ENCODE measurements at places on chromosomes 1 and 21.

DNA sequence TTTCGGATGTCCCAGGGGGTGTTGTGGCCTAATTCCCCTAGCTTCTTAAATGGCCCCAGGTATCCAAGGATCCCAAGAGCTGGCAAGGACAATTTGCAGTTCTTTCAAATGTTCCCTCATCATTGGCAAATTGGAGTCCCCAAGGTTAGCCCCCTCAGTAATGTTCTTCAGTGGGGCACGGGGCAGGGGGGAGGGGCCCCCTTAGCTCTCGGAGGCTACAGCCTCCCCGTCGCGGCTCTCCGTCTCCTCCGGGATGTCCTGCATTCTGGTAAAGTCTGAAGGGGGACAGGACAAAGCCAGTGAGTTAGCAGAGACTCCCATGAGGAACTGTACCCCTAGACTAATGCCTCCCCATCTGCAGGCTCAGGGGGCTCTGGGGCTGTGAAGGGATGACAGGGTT, 6.3 kb downstream of the RXFP4 start:
- no peak for DNase-seq

DNA sequence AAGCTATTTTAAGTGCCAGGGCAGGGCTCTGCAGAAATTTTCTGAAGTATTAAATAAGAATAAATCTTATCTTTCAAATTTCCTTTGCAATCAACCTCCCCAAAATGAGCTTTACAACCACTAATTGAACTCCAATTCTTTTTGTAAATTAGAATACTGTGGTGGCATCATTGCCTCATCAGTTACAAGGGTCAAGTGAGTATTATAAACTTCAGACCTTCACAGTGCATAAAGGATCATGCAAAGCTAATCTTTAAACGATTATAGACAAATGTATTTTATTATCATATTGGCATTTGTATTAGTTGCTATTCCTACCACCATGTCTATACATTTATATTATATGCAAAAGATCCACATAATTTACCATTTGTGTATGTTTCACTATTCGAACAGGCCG, 7.2 kb downstream of the CHML start:
- no peak for DNase-seq

- no peak for DNase-seq
Measured at GRCh38 chr1:58914925-58915324, 131.1 kb upstream of the JUN start.

DNA sequence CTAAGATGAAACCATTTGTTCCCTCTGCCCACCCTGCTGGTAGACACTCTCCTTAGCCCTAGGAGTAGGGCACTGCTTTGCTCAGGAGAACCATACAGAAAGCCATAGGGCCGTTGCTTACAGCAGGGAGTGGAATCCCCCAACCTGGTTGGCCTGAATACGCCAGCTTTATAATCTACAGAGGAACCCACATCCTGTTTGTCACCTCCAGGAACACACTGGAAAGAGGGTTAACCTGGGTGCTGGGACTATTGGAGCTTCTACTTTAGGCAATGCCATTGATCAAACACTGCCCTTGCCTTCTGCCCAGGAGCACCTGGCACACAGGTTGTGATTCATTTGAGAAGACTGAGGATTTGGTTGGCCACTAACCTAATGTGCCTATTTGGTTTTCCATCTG, 124.8 kb downstream of the TNR start:
- no peak for DNase-seq

DNA sequence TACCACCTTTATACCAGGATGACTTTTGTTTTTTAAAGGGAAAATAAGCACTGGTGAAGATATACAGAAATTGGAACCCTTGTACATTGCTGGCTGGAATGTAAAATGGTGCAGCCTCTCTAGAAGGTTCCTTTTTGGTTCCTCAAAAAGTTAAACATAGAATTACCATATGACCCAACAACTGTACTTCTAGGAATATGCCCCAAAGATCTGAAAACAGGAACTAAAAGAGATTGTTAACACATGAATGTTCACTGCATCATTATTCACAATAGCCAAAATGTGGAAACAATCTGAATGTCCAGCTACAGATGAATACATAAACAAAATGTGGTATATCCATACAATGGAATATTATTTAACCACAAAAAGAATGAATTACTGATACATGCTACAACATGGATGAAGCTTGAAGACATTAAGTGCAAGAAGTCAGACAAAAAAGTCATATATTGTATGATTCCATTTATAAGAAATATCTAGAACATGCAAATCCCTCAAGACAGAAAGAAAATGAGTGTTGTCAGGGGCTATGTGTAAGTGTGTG, 84.9 kb upstream of the DMRTA2 start:
- DNase-seq: no peak

- DNase-seq: no peak
Measured at GRCh38 chr21:33080776-33081175, 10.8 kb downstream of the OLIG1 start.

GRCh38 chr1:210505601-210506496, 177.1 kb downstream of the HHAT start:
- no peak for DNase-seq

- DNase-seq: no peak
Measured at GRCh38 chr1:25922056-25922970, 16.1 kb upstream of the STMN1 start.

DNA sequence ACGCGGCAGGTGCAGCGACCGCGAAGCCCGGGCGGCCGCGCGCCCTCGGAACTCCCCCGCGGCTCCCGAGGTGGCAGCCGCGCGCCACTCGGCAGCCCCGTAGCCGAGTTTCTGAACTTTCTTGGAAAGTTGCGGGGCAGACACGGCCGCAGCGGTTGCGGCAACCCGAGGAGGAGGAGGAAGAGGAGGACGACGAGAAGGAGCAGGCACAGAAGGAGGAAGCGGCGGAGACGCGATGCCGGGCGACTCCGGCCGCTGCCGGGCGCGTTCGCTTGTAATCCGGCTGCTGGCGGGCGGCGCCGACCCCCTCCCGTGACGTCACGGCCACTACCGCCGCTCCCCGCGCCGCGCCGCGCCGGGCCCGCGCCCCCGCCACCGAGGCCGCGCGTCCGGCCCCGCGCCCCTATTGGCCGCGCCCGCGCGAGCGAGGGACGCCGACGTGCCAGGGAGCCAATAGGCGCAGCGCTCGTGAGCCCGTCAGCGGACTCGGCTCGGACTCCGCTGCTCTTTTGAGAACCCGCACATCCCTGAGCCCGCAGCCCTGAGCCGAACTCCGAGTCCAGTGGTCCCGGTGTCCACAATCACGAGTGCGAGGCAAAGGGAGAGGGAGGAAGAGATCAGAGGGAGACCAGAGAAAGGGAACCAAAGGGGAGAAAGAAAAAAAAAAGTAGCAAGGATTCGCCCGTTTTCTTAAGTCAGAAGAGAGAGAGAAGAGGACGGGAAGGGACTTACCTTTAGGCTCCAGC, 736 bp upstream of the BARHL2 start:
- DNase-seq: no peak

DNA sequence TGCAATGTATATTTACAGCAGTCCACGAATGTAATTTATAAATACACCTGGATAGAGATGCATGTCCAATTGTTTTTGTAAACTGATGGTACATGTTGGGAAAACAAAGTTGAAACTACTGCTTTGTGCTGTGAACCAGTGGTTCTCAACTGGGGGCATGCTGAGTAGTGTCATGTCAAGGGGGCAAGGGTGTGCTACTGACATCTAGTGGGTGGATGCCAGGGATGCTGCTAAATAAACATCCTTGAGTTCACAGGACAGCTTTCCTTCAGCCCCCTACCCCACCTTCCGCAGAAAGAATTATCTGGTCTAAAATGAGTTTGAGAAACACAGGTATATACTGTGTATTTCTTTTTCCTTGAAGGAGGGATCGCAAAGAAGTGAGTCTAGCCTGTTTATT, 95.9 kb downstream of the RASAL2 start:
- no peak for DNase-seq

DNA sequence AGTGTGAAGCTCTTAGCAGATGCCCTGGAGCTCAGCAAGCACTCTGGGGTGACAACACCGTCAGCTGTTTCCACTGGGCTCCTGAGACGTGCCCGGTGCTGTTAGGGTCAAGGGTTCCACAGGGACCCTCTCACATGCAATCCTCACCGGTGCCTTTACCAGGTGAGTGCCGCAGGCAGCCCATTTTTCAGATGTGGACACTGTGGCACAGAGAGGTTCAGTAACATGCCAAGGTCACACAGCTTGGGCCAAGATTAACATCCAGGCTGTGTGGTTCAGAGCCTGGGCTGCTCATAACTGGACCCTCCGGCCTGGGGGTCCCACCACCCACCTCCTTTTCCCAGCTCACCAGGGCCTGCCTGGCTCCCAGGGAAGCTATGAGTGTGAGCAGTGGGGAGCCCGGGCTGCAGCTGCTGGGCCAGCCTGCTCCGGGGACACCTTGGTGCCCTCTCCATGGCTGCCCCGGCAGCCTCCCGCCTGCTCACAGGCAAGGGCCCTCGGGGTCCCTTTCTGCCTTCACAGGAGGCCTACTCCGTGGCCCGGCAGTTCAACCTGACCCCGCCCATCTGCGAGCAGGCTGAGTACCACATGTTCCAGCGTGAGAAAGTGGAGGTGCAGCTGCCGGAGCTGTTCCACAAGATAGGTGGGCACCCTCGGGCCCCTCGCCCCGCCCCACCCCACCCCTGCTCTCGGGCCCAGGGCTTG, 49.3 kb downstream of the KCNAB2 start:
- no peak for DNase-seq

DNA sequence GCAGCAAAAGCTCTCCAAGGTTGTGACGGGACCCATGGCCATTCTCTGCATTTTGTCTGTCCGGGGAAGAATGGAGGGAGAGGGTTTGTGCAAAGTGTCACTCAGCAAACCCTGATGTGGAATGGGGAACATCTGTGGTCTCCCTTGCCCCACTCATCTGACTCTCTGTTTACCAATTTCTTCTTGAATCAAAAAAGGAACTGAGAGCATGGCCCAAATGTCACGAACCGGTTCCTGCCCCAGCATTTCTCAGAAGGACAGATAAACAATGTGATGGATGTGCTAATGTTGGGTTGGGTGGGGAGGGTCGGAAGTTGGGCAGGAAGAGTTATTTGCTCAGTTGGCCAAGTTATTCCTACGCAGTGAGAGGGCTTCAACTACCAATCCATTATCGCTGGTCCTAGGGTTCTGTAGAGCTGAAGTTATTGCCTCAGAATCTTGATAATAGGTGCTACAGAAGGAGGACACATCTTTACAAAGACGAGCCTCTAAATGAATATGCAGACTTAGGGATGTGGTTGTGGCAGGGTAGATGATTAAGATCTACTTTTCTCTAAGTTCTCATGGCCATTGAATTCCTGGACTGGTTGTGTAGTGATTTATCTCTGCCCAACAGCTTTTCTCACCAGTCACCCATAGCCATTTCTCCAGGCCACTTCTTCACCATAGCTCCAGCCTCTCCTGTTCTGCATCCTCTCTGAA, 9.6 kb upstream of the DUSP12 start:
- no peak for DNase-seq

- DNase-seq: no peak
Measured at GRCh38 chr1:230900984-230901383, 32.7 kb upstream of the C1orf198 start.

- no peak for DNase-seq
Measured at GRCh38 chr21:45123440-45123839, 49.1 kb downstream of the ADARB1 start.

DNA sequence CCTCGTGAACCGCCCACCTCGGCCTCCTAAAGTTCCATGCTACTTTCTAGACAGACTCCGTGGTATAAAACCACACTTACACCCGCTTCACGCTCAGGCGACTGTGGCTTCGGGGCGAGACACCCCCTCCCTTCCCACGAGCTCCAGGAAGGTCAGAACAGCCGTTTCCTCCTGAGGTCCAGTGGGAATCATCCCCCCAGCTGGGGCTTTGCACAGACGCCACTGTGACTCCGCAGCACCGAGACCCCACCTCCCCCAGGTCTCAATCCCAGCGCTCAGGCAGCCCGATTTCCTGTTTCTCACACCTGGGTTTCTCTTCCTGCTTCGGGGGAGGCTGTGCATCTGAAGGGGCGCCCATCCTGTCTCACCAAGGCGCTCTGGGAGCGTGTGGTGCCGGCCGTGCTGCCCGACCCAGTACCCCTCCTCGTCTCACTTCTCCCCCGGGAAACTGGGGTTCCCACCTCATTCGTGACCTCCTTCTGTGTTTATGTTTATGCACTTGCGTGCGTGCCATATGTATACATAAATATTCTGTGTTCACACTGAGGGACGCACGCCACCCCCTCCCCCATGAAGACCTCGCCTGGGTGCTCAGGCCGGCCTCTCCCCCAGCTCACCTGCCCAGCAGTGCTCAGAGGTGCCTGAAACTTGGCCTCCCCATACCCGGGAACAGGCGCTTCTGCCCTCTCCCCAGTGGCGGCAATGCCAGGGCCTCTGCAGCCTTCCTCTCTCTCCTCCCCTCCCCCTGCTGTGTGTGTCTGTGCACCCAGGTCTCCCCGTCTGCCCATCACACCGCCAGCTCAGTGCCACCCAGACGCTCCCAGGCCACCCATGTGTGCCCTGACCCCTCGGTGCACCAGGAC, 14.6 kb downstream of the SLC35E2B start:
- no peak for DNase-seq

DNA sequence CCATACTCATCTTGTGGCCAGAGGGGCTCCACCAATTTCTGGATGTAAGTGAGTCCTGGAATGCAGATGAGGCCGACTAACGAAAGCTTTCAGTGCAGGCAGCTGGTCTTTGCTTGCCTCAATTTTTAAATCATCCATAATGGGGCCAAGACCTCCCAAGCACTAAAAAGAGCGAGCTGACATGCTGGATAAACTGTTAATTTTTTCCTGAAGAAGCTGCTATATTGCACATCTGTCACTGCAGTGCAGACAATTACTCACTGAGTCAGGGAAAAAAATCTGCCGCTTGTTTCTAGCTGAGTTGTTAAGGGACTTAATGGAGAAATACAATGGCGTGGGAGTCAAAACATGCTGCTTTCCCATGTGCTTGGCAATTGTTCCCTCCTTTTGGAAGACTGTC, 205.5 kb downstream of the GPATCH2 start:
- no peak for DNase-seq

- DNase-seq: no peak
Measured at GRCh38 chr1:235407419-235407818, 40.2 kb downstream of the TBCE start.

GRCh38 chr1:244369256-244370057, 82.3 kb downstream of the ADSS2 start:
- no peak for DNase-seq

GRCh38 chr1:36876990-36877389, 157.3 kb downstream of the GRIK3 start:
- no peak for DNase-seq

- no peak for DNase-seq
Measured at GRCh38 chr1:77972080-77972479, 6.8 kb downstream of the FUBP1 start.

DNA sequence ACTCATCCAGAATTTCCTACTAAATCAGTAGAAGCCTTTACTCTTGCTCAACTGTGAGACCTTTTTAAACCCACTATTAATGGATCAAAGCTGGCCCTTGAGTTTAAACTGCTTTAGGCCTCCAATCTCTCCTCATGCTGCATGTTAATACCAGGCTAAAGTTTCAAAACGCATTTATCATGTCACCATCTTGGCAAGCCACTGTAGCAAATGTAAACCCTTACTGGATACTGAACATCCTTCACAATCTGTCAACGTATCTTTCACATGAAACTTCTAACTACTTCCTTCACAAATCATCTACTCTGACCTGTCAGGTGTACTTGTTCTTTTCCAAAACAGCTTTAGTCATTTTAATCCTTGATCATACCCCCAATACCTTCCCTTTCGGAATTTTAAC, 3.0 kb downstream of the PAXBP1 start:
- no peak for DNase-seq

Data from Panc1 (cell line).